ENCODE measurements at places on chromosomes 7 and 10.

DNA sequence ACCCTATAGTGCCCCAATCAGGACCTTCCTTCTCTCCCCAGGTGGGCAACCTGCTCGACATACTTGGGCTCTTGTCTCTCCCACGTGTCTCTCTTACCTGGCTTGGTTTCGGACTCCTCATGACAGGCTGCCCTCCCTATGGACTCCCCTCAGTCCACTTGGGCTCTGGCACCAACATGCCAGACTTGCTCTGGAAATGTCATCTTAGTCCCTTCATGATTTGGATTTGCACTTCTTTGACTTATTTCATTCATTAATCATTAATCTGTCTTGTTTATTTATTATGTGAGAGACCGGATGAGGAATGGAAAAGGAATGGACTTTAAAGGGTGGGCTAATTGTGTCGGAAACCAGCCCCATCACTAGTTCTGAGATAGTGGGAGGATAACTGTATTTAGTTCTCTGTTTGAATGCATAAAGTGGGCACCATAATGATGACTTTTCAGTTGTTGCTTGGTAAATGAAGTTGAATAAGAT, 108.0 kb downstream of the SND1 start:
- DNase-seq = no peak

GRCh38 chr7:128191136-128191844, 49.8 kb upstream of the LEP start:
- no peak for DNase-seq

GRCh38 chr10:3372281-3372680, 199.7 kb upstream of the PITRM1 start:
- no peak for DNase-seq

DNA sequence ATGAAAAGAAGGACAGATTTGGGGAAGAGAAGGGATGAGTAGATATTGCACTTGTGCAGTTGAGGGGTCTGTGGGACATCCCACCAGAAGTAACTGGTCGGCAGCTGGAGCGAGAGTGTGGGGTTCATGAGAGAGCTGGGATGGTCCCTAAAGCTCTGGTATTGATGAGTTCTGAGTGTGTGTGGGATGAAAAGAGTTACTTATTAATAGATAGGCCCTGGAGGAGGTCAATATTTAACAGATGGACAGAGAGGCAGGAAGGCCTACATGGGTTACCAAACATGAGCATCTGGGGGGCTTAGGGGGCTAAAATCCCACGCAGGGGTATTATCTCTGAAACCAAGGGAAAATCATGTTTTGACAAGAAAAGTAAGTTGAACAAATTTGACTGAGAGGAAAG, 95.7 kb upstream of the SFMBT2 start:
- no peak for DNase-seq

DNA sequence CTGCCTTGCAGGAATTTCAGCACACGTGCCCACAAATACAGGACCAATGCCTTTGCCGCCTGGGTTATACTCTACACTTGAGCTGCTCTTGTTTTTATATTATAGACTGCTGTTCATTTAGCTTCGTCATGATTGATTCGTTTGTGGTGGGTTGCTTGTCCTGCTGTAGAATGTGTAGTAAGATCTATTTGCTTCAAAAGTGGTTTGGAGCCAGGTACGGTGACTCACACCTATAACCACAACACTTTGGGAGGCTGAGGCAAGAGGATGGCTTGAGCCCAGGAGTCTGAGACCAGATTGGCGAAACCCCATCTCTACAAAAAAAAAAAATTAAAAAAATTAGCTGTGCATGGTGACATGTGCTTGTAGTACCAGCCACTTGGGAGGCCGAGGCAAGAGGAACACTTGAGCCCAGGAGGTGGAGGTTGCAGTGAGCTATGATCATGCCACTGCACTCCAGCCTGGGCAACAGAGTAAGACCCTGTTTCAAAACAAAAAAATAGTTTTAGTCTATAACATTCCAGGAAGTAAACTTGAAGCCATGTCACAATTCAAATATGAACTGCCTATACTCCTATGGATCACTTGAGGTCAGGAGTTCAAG, 9.0 kb upstream of the RHBDD2 start:
- no peak for DNase-seq

GRCh38 chr7:129266181-129266580, 41.4 kb downstream of the AHCYL2 start:
- no peak for DNase-seq

GRCh38 chr7:140402178-140402835, 1.6 kb upstream of the RAB19 start:
- no peak for DNase-seq
